Cardiac septum (tissue), 1 donor: ENCODE measurements at places on chromosomes 3 and 15. TPM values are rescaled to one million over a fixed set of nuclear protein-coding genes. Genes with fewer than 3 reads are reported as not detected.

GRCh38 chr3:9412293-9412692, 14.9 kb downstream of the SETD5 start:
- DNase-seq: no peak

DNA sequence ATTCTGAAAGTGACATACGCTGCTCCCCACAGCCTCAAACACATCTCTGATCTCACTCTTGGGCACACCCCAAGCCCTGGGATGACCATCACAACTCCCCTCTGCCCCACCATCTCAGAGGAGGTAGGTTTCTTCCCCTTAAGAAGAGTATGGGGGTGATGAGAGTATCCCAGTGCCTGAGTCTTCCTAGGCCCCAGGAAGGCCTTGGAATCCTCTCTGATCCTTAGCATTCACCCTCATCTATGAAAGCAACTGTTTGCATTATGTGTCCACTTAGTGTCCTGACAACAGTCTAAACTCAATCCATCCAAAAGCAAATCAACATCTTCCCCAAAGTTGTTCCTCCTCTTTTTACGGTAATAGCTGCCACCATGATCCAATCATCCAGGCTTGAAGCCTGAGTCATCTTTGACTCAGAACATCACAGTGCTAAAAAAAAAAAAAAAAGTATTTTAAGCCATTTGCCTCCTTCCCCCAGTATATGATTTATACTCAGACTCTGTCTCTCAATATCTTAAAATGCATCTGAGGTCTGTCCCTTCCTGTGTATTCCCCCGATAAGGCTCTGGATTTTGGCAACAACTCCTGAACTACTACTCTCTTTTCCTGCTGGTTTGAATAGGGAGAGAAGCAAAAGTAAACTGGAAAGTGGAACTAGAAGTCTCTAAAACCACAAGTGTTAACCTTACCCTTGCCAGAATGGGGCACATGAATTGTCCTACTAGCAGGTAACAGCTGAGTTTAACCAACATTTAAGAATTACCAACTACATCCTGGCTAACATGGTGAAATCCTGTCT, 22.5 kb downstream of the POPDC2 start:
- DNase-seq: no peak

DNA sequence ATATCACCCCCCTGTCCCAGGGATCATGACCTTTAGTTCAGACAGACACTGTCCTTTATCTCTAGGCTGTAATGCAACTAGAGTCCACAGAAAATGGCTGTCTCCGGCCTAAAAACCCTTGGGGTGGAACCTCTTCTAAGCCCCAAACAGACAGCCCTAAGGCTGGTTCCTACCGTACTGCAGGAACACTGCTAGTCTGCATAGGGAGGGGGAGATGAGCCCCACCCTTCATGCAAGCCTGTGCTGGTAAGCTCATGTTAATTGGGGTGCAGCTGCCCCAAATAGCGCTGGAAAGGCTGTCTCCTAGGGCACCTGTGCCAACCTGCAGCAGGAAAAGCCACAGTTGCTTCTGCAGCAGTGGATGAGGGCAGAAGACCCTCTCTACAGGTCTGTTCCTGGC, 252.1 kb upstream of the MDFIC2 start:
- DNase-seq: no peak

DNA sequence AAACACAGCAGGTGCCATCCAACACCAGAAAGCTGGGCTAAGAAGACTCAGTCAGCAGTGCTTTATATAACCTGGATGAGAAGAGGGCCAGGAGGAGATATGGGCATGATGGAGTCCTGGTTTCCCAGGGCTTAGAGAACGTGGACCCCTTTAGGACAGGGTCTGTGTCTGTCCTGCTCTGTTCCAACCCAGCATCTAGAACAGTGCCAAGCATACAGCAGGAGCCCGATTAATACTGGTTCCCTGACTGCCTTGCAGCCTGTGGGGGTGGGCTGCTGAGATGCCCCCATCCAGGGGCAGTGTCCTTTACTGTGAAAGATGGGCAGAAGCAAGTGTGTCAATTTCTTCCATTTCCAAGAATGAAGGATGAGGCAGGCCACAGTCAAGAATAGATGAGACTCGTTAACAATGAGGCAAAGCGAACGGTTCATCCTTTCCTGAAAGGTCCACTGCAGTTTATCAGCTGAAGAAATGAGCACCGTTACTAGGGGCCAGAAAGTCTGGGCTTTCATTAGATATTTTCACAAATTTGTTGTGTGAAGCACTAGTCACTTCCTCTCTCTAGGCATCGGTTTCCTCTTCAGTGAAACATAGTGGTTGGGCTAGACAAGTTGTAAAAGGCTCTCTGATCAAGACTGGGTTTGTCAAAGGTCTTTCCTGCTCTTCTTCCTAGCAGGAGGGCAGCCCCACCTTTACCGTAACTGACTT, 72.0 kb upstream of the HERC1 start:
- DNase-seq: no peak

DNA sequence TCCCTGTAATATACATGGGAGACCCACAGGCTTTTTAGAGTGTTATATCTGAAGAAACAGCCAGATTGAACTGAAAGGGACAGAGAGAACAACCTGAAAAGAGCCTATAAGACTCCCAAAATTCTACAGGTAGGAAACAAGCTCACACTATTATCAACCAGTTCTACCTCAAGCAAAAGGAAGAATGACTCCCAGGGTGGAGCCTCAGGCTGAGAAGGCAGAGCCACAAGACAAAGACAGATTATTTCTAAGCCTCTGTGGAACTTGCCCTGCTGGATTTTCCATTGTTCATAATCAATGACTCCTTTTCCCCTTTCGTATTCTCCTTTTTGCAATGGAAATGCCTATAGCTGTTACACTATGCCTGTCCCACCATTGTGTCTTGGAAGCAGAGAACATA, 95.1 kb upstream of the LMCD1 start:
- DNase-seq: no peak

GRCh38 chr3:179544981-179545645, 17.6 kb upstream of the ACTL6A start:
- DNase-seq: no peak

DNA sequence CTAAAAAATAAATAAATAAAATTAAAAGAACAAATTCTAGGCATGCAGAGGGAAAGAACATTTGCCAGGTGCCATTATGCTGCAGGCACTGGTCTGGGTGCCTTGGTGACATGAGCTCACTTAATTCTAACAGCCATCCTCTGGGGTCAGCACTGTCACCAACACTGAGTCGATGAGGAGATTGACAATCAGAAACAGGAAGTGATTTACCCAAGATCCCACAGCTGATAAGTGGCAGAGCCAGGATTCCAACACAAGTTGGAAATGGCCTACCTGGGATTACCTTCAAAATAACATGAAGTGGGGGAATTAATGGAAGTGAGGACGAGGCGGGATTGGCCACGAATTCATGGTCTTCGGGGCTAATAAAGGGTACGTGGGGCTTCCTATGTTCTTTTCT, 3.6 kb downstream of the PLIN1 start:
- DNase-seq: no peak

DNA sequence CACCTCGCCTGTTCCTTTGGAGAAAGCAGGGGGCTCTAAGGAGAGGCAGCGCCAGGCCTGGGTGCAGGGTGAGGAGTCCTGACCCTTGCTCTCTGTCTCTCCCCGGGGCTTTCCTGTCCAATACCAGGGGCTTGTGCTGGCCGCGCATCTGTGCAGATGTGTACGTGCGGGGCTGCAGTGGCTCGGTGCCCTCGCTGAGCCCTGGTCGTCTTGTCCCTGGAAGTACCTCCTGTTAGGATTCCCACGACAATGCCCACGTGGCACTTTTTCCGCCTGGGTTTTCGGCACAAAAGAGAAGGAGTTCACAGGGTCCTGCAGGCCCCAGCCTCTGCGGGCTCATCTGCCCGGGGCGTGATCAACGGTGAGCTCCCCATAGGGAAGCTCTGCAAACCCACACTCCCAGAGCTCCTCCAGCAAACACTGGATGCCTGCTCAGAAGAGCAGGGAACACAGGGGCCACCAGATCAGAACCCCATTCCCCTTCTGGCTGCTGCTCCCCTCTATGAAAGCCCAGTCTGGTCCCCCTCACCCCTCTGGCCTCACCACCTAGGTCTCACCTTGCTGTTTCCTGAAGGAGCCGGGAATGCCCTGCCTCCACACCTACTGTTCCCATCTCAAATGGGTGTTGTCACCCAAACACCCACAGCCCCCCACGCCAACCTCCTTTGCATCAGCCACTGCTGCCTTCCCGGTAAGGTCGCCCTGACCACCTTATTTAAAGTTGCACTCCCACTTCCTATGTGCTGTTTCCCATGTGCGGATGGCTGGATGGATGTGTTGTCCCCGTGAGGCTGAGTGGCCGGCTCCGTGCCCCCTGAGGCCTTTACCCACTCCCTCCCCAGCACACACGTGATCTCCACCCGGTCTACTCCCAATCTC, 62.6 kb upstream of the PRR20G start:
- DNase-seq: no peak

GRCh38 chr15:98889930-98890695, 117.5 kb downstream of the PGPEP1L start:
- DNase-seq: no peak

DNA sequence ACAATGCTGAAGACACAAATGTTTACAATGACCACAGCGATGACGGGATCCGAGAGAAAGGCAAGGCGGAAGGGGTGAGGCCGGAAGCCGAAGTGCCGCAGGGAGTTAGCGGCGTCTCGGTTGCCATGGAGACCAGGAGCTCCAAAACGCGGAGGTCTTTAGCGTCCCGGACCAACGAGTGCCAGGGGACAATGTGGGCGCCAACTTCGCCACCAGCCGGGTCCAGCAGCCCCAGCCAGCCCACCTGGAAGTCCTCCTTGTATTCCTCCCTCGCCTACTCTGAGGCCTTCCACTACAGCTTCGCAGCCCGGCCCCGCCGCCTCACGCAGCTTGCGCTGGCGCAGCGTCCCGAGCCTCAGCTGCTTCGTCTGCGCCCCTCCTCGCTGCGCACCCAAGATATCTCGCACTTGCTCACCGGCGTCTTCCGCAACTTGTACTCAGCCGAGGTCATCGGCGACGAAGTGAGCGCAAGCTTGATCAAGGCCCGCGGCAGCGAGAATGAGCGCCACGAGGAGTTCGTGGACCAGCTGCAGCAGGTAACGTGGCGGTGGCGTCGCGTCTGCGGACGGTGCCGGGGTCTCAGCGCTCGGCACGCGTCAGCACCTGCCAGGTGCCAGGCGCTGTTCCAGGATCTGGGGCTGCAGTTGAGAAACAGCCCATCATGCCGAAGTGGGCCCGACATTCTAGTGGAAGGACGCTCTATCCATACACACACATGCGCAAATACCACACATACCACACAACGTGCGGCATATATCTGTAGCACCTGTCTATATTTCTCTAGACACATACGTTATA, at the start of gene DLEC1:
TSS of gene DLEC1 (plus strand) at position 108 of the 798 bp plus-strand sequence. CDS start at position 126, 18 bp downstream.
- peak; percentile 89 for DNase-seq

GRCh38 chr15:26641144-26641543, 131.7 kb downstream of the GABRB3 start:
- no peak for DNase-seq

GRCh38 chr3:188068342-188068741, 85.6 kb upstream of the LPP start:
- DNase-seq: no peak

- DNase-seq: no peak
Observed at GRCh38 chr3:128195369-128195768, 42.1 kb downstream of the EEFSEC start.

- no peak for DNase-seq
Observed at GRCh38 chr3:148006508-148006907, 597.3 kb downstream of the ZIC1 start.

- DNase-seq: peak; percentile 49
Observed at GRCh38 chr15:101445562-101446517, 43.7 kb downstream of the PCSK6 start.

DNA sequence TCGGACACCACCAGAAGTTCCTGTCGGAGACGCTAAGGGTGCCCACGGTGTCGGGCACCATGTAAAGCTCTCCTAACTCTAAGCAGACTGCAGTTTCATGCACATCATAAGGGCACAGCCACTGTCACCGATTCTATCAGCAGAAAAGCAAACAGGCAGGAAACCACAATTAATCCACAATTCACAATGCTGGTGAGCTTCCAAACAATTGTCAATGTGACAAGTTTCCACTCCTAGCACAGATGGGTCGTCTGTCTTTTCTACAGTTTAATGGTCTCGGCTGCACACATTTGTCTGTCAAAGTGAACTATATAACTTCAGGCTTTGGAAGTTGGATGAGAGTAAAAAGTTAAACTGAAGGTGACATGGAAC, 8.8 kb upstream of the OCA2 start:
- no peak for DNase-seq

DNA sequence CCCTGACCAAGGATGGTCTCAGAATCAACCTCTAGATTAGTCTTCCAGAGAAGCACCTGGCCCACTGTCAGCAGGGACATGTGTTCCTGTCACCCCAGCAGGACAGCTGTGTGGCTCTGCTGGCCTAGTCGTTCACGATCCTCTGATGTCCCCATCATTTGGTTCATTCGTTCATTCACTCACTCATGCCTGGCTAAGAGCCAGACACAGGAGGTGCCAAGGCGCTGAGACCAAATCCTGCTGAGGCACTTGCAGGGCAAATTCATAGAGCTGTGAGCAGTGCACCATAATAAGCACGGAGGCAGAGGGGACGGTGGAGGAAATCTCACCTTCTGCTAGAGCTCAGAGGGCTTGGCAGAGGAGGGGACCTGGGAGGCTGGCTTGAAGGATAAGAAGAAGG, 49.9 kb upstream of the FGD5 start:
- peak; percentile 46 for DNase-seq

GRCh38 chr3:12841970-12842328, 584 bp upstream of the RPL32 start:
- DNase-seq: no peak

- no peak for DNase-seq
Observed at GRCh38 chr3:2523281-2523836, 424.7 kb downstream of the CNTN4 start.

DNA sequence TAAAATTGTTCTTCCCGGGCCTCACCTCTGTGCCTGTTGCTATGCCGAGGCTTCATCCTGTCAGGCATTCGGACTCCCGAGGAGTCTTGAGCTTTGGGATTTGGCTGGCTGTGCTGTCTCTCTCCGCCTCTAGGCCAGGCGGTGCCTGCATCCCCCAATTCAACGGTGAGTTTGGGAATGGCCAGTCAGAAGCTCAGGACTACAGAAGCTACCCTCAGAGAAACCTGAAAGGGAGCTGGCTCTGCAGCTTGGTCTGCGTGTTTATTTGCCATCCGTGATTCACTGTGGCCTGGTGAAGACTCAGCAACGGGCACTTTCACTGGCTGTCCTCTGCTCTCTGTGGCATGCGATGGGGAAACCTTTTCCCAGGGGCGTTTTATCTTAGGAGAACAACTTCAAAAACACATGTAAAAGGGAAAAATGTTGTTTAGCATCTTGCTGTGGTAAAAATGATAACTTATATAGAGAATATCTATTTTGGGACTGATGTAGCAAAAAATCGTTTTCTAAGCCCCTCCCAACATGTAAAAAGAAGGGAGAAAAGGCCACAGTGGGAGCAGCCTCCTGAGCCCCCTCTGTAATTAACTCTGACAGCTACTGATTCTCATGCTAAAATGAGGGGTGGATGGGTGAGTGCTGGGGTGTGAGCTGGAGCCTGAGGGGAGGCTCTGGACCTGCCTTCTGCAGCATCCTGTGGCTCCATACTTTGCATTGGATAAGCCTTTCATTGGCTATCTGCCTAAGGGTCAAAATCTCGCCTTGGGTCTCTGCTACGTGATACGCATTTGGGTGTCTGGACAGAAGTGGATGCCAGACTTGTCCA, 103.4 kb upstream of the KLHL25 start:
- no peak for DNase-seq

The PLCB2 gene
- 4.6 TPM for total RNA-seq

The C3orf80 gene
- 0.94 TPM for total RNA-seq

The NANOGP8 gene
- not detected for total RNA-seq

The ADAMTS9 gene
- 53.6 TPM for total RNA-seq

The CYP11A1 gene
- 2.5 TPM for total RNA-seq

The CTDSPL2 gene
- 19.0 TPM for total RNA-seq

The FETUB gene
- not detected for total RNA-seq

The NIPA2 gene
- 24.3 TPM for total RNA-seq

The ZNF717 gene
- total RNA-seq: 7.8 TPM

The BBS4 gene
- 12.1 TPM for total RNA-seq

The PRSS50 gene
- 0.78 TPM for total RNA-seq

The ADIPOQ gene
- 1.5 TPM for total RNA-seq
